ENCODE measurements at places on chromosomes 4 and X.

- DNase-seq, result no peak
These were observed 92.1 kb downstream of the SH3KBP1 start for GRCh38 chrX:19795307-19795706.

DNA sequence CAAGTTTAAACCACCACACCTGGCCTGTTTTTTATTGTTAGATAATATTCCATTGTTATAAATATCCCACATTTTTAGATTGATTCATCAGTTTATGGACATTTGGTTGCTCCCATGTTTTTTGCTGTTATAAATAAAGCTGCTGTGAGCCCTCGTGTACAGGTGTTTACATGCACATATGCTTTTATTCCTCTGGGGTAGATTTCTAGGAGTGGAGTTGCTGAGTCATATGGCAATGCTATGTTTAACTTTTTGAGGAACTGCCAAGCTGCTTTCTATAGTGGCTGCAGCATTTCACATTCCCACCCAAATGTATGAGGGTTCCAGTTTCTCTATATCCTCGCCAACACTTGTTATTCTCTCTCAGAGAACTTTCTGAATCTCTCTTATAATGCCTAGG lies 90.5 kb downstream of the TBL1X start:
- no peak for DNase-seq

DNA sequence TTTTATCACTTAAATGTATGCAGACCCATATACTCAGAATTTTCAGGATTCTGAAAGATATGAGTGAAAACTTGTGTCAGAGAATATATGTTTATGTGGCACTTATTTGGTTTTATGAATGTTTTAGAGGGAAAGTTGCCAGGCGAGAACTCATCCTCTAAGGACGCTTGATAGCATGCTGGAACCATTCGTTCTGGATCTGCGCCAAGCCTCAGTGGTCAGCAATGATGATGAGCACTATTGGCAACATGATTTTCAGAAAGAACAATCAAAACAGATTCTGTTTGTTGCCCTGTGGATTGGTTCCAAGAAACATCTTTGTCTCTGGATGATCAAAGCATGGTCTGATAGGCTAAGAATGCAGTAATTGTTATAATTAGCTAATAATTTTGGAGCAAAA lies 32.1 kb upstream of the RAPGEF2 start:
- DNase-seq, result no peak

DNA sequence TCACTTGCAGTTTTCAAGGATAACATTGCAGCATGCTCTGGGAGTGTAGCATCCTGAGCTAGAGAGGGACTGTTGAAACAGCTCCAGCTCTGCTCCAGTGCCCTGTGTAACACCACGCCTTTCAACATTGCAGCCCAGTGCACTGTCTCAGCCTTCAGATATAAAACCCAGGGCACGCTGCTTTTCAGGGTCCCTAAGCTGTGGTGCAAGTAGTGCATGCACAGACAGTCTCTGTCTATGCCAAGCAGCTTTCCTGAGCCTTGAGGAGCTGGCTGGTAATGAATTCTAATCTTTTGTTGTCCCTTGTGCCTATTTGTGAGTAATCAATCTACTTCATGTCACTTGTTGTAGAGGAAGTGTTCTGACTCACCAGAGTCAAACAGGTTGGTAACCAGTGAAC lies 897.0 kb downstream of the ARAP2 start:
- DNase-seq, result no peak

DNA sequence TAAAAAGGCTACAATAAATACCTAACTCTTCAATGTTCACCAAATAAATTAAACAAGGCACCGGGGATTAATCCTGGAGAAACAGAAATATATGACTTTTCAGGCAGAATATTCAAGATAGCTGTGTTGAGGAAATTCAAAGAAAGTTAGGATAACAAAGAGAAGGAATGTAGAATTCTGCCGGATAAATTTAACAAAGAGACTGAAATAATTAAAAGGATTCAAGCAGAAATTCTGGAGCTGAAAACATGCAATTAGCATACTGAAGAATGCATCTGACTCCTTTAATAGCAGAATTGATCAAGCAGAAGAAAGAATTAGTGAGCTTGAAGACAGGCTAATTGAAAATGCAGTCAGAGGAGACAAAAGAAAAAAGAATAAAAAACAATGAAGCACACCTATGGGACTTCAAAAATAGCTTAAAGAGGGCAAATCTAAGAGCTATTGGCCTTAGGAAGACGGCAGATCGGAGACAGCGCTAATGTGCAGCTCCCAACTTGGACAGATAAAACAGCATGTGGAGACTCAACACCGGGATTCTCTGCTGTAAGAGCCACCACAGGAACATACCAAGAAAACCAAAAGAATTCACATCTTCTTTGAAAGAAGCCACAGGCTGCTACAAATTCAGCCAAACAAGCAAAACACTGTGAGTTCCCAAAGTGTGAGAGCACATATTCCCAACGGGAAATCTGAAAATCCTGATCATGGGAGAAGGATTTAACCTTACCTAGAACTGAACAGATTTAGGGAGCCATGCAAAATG lies 1290.9 kb downstream of the PCDH18 start:
- DNase-seq, result no peak

- no peak for DNase-seq
These were observed 117.1 kb downstream of the HNRNPD start for GRCh38 chr4:82256718-82257117.

- peak; percentile 19 for DNase-seq
These were observed 59.7 kb upstream of the MTM1 start for GRCh38 chrX:150508451-150509367.

DNA sequence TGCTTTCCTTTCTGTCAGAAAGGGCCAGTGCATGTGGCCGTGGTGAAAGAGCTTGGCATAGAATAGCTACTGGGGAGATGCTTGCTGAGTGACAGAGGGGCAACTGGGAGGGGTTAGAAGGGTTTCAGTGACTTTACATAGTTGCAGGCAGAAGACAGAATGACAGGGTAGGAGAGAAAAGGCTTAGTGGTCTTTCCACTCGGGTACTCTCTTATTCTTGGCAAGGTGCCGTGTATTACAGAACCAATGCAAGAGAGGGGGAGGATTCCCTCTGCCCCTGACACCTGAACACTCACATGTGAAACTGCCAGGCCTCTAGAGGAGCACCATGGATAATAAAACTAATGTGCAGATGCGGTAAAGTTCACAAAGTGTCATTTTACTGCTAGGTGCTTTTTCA lies 228.2 kb downstream of the MGST2 start:
- DNase-seq, result no peak

- DNase-seq, result no peak
These were observed 27.3 kb upstream of the PHEX start for GRCh38 chrX:22004866-22005265.

- no peak for DNase-seq
These were observed 456.5 kb downstream of the SPOCK3 start for GRCh38 chr4:166777760-166778159.

- DNase-seq, result peak; percentile 19
These were observed 27.8 kb upstream of the ADH7 start for GRCh38 chr4:99462875-99463464.

DNA sequence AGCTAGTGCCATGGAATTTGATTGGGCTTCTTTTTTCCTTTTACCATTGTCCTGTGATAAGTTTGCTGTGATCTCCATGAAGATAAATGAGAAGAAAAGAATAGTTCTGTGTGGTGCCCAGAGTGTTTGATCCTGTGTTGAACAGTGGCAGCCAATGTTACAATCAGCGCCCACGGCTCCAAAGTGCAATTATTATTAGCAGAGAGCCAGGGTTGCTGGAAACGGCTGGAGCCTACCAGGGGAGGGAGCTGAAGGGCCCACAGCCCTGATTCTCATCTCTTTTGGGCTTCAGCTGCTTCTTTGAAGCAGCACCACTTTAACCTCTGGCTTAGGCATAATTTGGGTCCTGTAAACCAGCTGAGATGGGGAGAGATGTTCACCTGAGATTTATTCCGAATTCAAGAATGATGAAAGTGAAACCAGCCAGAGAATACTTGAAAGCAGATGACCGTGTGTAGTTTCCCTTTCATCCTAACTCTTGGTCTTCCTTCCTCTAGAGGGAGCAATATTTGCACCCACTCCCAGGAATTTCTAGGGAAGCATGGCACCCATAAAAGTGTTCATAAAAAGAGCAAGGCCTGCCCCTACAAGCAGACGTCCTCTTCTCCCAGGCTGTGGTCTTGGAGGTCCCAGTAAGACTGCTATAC lies 298.3 kb downstream of the EVC2 start:
- no peak for DNase-seq

GRCh38 chr4:13588954-13589353 lies 38.6 kb downstream of the BOD1L1 start:
- DNase-seq, result no peak

DNA sequence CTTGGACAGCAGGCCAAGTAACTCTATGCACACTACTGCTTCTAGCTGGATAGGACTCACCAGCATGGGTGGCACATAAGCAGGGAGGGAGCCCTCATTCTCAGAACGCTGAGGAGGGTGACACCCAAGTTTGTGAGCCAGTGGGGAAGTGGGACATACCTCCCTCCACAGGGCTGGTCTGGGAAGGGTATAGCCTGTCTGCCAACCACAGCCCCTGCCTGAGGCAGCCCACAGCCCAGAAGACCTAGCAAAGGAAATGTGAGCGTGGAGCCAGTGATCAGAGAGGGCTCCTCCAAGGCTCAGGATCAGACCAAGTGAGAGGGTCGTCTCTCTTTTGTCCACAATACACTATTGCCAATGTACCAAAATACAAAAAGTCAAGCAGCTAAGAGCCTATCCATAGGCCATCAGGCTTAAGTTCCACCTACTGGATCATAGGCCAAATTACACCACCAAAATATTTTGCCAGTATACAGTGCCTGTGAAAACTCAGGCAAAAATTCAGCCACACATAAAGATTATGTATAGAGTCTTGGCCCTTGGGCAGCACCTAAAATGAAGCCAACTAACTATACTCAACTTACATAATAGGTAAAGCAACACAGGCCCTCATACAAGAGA lies 1203.1 kb downstream of the PCDH18 start:
- no peak for DNase-seq

DNA sequence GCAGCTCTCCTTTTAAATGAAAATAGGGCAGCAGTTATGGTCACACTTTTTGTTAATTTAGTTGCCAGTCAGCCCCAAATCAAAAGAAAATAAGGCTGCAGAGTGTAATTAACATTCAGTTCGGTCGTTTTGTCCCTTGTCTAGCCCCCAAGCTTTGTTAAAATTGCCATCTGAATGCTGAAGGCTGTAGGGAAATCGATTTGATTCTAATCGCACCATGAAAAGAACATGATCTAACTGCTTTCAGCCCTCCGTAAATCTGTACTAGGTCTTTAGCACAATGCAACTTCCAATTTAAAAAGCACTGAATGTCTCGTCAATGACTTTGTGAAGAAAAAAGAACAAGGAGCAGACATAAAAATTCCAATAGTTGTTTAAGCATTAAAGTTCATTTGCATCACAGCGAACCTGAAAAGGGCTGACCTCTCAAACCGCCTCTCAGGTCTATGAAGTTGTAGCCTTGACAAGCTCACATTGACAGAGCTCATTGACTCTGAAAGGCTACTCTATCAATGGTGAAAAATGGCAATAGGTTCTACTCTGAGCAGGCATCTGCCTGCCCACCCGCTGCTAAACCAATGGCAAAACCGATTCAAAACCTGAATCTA lies 48.9 kb downstream of the CHIC2 start:
- no peak for DNase-seq

GRCh38 chr4:127505203-127505602 lies 127.6 kb upstream of the INTU start:
- no peak for DNase-seq

- DNase-seq, result no peak
These were observed 175.8 kb upstream of the TECRL start for GRCh38 chr4:64584981-64585557.

DNA sequence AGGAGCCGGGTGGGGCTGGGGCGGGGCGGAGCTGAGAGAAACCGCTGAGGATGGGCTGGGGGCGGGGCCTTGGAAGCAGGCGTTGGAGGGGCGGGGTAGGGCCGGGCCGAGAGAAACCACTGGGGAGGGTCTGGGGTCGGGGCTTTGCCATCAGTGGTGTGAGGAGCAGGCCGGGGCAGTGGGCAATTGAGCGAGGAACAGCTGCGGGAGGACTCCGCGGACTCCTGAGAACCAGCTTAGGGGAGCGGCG lies 1.3 kb upstream of the EOLA2 start:
- DNase-seq, result no peak

DNA sequence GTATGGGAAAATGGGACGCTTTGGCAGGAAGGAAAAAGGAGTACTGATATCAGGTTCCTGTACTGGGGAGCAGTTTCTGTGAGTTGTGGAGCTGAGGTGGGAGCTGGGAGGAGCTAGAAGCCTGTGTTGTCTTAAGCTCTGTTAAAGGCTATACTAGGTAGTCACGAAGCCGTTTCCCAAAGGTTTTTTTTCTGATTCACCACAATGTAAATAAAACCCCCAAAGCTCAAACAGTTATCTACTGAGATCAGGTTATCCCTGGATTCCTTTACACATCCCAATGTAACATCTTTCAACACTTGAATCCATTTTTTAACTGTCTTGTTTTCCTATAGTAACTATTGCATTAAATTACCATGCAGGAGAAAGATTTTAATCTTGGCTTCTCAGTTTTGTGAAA lies 297.4 kb upstream of the SFRP2 start:
- DNase-seq, result no peak

- no peak for DNase-seq
These were observed 140.8 kb upstream of the ETNPPL start for GRCh38 chr4:108903464-108904221.

DNA sequence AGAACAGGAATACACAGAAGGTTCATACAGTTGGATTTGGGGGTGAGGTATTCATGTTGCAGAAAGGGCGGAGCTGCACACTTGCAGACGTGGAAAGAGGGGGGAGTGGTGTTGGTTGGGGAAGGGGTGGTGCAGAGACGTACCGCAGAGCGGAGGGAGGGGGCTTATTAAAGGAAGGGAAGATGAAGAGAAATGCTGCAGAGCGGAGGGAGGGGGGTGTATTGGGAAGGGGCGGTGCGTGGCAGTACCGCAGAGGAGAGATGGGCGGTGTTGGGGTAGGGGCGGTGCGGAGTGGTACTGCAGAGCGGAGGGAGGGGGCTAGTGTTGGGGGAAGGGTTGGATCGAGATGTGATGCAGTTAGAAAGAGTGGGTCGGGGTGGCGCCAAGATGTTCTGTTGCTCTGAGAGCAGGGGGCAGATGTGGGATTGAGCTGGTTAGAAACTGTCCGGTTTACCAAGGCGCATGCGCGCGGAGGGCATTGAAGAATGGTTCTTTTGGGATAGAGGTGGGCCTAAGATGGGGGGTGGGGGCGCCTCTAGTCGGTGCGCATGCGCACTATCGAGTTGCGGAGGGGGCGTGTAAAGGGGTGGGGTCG lies 900 bp downstream of the TRO start:
- DNase-seq, result peak; percentile 37

GRCh38 chrX:53048169-53049126 lies at the start of gene GPR173:
TSS of gene GPR173 (plus strand) at chrX:53048789. CDS start at chrX:53076622, 27,833 bp downstream.
- DNase-seq, result no peak

DNA sequence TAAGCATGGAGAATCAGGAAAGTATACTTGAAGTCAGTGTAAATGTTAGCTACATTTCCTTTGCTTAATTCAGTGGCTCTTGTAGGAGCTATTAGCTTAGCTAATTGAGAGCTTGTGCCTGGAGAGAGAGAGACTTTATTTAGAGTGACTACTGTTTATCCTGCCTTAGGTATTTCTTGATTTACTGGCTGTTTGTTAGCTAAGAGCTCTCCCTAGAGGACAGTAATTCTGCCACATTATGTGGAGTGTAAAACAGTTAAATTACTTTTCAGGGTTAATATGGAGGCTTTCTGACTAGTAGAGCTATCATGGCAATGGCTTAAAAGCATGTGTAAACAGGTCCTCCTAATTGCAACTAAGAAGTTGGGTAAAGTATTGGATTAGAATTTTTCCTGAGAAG lies 306.5 kb upstream of the TECRL start:
- DNase-seq, result no peak
